Lower leg skin (tissue), 4 donors: ENCODE measurements at places on chromosomes 7 and 10. TPM values are rescaled to one million over a fixed set of nuclear protein-coding genes. Genes with fewer than 3 reads are reported as not detected.

The TMEM140 gene
- 7.6 TPM for total RNA-seq

The GTF2I gene
- 158 TPM for total RNA-seq

The NKX2-3 gene
- not detected for total RNA-seq

The PPP1R3C gene
- total RNA-seq: 14.7 TPM

The CYP51A1 gene
- total RNA-seq: 60.7 TPM

The IL15RA gene
- 9.3 TPM for total RNA-seq

The UCN3 gene
- total RNA-seq: not detected

The SRI gene
- 24.6 TPM for total RNA-seq

The PRPS1L1 gene
- not detected for total RNA-seq

The PPP1R9A gene
- 0.51 TPM for total RNA-seq

The PKD2L1 gene
- total RNA-seq: not detected

The SP4 gene
- total RNA-seq: 11.8 TPM

The DRGX gene
- total RNA-seq: not detected

The RARRES2 gene
- 30.0 TPM for total RNA-seq

The MKX gene
- total RNA-seq: 0.84 TPM

The FAM25C gene
- 69.4 TPM for total RNA-seq

The MDFIC gene
- 27.0 TPM for total RNA-seq

The LANCL2 gene
- 13.3 TPM for total RNA-seq

The GTPBP10 gene
- 26.2 TPM for total RNA-seq

The CTAGE4 gene
- 18.4 TPM for total RNA-seq

The SHH gene
- total RNA-seq: not detected

The PTPRZ1 gene
- total RNA-seq: 42.9 TPM

The MRLN gene
- total RNA-seq: not detected

The GPER1 gene
- total RNA-seq: 4.5 TPM

The HOXA5 gene
- total RNA-seq: 15.1 TPM

The MKI67 gene
- total RNA-seq: 2.7 TPM

The PPA1 gene
- total RNA-seq: 77.6 TPM

The NPSR1 gene
- not detected for total RNA-seq

The SLC18A3 gene
- not detected for total RNA-seq

The FFAR4 gene
- total RNA-seq: 6.1 TPM

The SHTN1 gene
- 23.1 TPM for total RNA-seq

The DLX6 gene
- total RNA-seq: 1.1 TPM

The CPED1 gene
- total RNA-seq: 1.9 TPM

The PIP gene
- total RNA-seq: 64.4 TPM

The OR9A2 gene
- not detected for total RNA-seq

The EVX1 gene
- not detected for total RNA-seq

The CDK6 gene
- total RNA-seq: 56.8 TPM

The SKIDA1 gene
- 0.54 TPM for total RNA-seq

The TAS2R41 gene
- total RNA-seq: not detected

The THSD7A gene
- total RNA-seq: 1.3 TPM

The GNGT1 gene
- not detected for total RNA-seq

The TUBAL3 gene
- not detected for total RNA-seq

The SPDYE8 gene
- not detected for total RNA-seq

The ACTL6B gene
- not detected for total RNA-seq

The CPN1 gene
- not detected for total RNA-seq

The RP9 gene
- total RNA-seq: 8.2 TPM

The ERVW-1 gene
- total RNA-seq: not detected

The C10orf67 gene
- 1.3 TPM for total RNA-seq

The TUBB8 gene
- not detected for total RNA-seq

The VWA2 gene
- 14.2 TPM for total RNA-seq

The RALA gene
- total RNA-seq: 16.2 TPM

The TMEM270 gene
- total RNA-seq: not detected

The ANKRD61 gene
- total RNA-seq: not detected

The ASB10 gene
- total RNA-seq: not detected

The MALRD1 gene
- total RNA-seq: not detected
